ENCODE measurements at places on chromosomes 1 and 21. TPM values are rescaled to one million over a fixed set of nuclear protein-coding genes. Genes with fewer than 3 reads are reported as not detected.

DNA sequence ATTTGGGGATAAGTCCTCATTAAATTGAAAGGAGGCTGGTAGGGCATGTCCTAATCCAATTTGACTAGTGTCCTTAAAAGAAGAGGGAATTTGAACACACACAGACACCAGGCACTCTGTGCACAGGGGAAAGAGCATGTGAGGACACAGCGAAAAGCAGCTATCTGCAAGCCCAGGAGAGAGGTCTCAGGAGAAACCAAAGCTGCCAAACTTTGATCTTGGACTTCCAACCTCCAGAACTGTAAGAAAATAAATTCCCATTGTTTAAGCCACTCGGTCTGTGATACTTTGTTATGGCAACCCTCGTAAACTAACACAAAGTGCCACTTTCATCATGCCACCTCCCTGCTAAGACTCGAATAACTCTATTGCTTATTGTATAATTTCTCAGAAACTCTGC lies 13.8 kb downstream of the PLA2G4A start:
- DNase-seq, result no peak

HES2 gene
- total RNA-seq, result not detected

- peak; percentile 14 for DNase-seq
These were observed 82.9 kb downstream of the HLX start for GRCh38 chr1:220962031-220962751.

DNA sequence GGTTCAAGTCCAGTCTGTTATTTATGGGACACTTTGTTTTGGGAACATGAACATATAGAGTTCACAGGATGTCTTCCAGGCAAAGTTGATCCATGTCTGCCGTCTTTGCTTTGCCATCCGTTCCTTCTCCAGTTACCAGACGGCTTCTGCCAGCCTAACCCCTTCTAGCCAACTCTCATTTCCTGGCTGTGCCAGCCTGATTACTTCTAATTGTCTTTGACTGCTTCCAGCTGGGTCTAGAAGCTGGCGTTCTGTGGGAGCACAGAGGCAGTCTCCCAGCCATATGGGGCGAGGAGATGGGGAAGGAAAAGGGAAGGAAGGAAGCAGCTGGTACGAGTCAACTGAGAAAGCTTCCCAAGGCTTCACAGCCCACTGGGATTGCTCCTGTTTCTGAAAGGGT lies 3.1 kb upstream of the HUNK start:
- no peak for DNase-seq

- no peak for DNase-seq
These were observed 159.8 kb downstream of the GALNT2 start for GRCh38 chr1:230226814-230227213.

- no peak for DNase-seq
These were observed 65.7 kb downstream of the KIF26B start for GRCh38 chr1:245220381-245220985.

DNA sequence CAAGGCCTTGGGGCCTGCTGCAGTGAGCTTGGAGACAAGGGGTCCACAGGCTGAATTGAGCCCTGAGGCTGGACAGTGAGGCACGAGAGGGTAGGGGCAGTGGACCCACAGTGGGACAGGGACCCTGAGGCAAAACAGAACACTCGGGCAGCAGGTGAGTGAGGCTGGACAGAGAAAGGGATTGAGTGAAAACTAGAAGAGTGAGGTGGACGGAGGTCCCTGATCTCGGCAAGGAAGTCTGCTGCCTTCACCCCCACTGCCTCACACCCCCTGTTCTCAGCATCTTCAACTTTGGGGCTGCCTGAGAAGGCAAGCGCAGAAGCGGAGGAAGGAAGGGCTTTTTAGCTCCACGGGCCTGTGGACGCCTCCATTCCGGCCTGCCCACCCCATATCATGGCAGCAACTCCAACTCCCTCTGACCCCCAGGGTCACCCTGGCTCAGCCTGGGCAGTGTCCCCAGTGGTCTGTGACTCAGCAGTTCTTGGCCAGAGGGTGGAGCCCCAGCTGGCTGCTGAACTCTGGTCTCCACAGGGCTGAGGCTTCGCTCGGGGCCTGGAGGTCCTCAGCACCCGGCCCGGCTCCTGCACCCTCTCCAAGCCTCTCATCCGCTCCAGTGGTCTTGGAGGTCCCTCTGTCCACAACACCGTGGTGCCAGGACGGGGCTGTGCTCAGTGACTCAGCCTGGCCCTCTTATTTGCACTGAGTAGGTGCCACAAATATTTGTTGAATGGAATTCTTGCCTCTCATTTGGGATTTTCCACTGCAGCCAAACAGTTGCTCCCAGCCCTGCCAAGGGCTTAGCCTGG lies 60.0 kb upstream of the EPS8L3 start:
- peak; percentile 65 for DNase-seq

ALX3 gene
- total RNA-seq, result not detected
